ENCODE measurements at places on chromosomes 16 and 17. TPM values are rescaled to one million over a fixed set of nuclear protein-coding genes. Genes with fewer than 3 reads are reported as not detected.

DBNDD1 gene
- 18.1 TPM for total RNA-seq

SLC16A5 gene
- 7.1 TPM for total RNA-seq

ADAM11 gene
- total RNA-seq: 0.43 TPM

UMOD gene
- not detected for total RNA-seq

SEZ6 gene
- total RNA-seq: not detected

TBC1D3C gene
- not detected for total RNA-seq

- DNase-seq: no peak
Observed at GRCh38 chr17:10875430-10875851, 37.6 kb upstream of the PIRT start.

GRCh38 chr16:11393366-11393765, 48.1 kb downstream of the RMI2 start:
- DNase-seq: no peak

GRCh38 chr16:52861614-52862022, 191.1 kb downstream of the CHD9NB start:
- no peak for DNase-seq

- peak; percentile 68 for DNase-seq
Observed at GRCh38 chr16:50396761-50397535, 28.2 kb upstream of the BRD7 start.

- no peak for DNase-seq
Observed at GRCh38 chr17:81911969-81912368, 770 bp upstream of the PCYT2 start.

- peak; percentile 26 for DNase-seq
Observed at GRCh38 chr16:75282466-75283281, 31.2 kb upstream of the BCAR1 start.

DNA sequence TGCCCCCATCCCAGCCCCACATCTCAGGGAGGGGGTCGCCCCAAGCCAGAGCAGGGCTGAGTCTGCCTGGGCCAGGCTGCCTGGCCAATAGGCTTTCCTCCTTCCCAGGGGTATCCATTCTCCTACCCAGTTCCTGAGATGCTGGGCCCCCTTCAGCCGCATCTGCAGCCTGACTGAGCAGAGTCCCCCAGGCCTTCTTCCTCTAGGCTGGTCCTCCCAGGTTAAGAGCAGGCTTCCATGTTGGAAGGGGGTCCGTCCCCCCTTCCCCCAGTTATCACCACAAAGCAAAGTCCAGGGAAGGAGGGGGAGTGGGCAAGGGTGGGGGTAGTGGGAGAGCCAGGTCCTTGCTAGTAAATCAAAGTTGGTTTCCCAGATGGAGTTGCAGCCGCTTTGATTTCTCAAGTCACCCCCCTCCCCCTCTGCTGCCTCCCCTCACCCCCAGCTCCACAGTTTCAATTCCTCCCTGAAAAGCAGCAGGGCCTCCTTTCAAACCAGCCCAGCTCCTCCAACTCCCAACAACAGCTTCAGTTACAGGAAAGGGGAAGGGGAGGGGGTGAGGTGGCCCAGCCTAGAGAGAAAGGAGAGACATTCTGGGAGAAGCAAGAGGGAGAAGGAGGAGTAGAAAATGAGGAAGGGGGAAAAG, 9.5 kb upstream of the FZD2 start:
- DNase-seq: no peak

DNA sequence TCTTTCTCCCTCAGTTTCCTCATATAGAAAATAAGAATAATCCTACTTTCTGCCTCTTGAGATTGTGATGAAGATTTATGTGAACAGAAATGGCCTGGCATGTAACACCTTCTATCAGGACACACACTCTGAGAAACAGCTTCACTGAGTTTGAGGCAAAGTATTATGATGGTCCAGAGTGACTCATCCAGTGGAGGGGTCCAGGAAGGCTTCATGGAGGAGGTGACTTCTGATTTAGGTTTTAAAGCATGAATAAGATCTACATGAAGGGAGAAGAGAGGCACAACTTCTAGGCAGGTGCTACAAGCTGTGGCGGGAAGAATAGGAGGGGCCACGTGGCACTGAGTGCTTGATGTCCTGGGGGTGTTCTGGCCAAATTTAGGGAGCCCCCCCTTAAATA, 124.4 kb upstream of the SDK2 start:
- DNase-seq: no peak

DNA sequence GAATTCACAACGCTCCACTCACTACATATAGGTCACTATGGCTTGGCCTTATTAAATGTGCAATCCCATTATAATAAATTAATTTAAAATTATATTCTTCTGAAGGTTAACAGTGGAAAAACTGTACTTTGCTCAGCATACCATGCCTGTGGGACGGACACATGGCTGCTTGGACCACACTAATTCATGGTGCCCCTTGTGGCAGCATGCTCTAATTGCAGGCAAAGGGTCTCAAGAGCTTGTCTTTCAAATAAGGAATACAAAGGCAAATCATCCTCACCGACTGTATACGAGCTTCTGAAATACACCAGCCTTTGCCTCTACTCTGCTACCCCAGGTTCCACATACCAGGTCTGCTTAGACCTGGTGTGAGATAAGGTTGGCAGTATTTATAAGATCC, 11.7 kb downstream of the SMPD3 start:
- DNase-seq: no peak

GRCh38 chr17:40287159-40287493, 553 bp upstream of the CDC6 start:
- no peak for DNase-seq

DNA sequence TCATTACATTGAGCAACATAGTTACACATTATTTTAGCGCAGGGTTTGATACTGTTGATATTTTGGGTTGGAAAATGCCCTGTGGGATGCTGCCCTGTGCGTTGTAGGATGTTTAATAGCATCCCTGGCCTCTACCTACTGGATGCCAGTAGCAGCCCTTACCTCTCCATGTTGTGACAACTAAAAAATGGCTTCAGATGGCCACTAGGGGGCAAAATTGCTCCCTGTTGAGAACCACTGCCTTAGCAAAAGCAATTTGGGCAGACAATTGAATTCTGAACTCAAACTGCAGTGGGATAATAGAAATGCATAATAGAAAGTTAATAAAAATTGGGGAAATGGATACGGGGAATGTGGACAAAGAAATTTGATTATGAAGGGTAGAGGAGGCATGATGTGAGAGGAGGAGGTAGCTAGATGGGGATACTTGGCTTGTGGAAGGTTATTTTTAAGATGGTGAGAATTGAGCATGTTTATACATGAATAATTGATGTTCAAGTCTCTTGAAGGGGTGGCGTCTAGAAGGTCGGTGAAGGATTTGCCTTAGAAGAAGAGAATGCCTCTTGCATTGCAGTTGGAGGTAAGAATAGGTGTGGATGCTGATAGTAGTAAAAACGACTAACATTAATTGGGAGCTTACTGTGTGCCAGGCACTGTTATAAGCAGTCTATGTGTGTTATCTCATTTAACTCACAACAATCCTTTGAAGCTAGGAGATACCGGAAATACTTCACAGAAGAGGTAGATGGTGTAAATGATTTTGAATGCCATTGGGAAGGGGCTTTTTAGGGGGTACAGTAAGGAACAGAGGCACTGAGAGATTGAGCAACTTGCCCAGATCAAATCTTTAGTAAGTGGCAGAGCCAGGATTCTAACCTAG, 19.0 kb downstream of the HEATR9 start:
- peak; percentile 36 for DNase-seq

- DNase-seq: no peak
Observed at GRCh38 chr17:37826497-37827430, 81.9 kb upstream of the HNF1B start.

GRCh38 chr17:76995387-76996105, 127.3 kb downstream of the MGAT5B start:
- no peak for DNase-seq

All from astrocyte (in vitro differentiated cells and primary cell).